ENCODE measurements at places on chromosomes 6 and 20. TPM values are rescaled to one million over a fixed set of nuclear protein-coding genes. Genes with fewer than 3 reads are reported as not detected.

Gene OOEP
- not detected for total RNA-seq

Gene GSTA1
- total RNA-seq, result not detected

DNA sequence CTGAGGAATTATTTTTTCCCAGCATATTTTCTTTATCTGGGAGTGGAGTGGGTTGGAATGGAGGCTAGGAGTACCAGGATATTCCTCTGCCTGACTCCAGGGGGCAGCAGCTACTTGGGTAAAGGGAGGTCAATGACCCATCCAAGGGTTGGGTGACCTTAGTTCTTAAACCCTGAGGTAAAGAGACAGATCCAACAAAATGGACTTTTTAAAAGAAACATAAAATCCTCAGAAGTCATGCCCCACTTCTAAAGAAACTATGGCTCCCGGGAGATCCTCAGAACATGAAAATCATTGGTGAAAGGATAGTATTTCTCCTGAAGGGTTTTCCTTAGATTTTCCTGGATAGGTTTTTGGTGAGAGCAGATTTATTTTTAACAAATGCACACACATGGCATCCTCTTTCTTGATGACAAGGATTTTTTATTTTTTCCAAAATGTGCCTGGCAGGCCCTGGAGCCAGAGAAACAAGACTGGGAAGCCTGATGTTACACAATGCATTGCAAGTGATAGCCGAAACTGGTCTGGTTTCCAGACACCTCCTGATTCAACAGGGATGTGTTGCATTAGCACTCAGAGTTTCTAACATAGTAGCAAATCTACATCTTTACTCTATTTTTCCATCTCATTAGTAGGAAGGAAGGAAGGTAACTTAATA is 240.9 kb upstream of the BTBD3 start:
- H3K36me3 ChIP-seq, result no peaks in the 10 kb centered on the region
- H3K4me1 ChIP-seq, result no peaks in the 10 kb centered on the region
- no peak overlapping the region for H3K27ac ChIP-seq
- H3K27me3 ChIP-seq, result no peaks in the 10 kb centered on the region

DNA sequence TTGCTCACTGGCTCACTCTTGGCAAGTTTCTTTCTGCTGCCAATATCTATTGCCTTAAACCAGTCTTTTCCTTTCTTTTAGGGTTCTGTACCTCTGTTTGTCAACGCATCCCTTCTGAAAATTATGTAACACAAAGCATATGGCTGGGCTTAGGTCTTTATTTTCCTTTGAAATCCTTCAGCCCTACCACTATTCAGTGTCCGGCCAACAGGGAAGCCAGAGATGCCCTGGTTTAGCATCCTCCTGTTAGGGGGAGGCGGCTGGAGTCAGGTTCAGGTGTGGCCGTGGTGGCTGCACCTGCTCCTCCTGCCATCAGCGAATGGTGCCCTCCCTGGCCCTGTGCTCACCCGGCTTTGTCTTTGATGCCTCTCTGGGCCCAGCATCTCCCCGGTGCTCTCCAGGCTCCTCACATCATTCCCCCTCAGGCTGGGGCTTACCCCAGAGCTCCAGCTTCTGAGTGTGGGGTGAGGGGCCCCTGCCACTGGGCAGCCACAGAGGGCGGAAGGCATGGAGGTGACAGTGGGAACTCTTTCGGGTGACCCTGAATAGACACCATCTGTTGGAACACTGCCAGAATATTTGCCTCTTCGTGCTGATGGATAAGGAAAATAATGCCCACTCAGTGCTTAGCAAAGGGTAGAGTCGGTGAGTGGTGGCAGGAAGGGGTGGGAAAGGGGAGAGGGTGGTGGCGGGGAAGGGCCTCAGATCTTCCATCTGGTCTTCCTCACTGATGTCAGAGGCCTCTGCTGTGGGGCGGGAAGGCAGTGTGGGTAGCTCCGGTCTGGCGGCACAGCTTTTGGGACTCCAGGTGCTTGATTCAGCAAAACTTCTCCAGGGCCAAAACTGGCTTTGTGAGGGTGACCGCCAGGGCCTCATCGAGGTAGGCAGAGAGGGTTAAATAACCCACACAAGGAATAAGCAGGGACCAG is 97.2 kb downstream of the DACT2 start:
- no peaks in the 10 kb centered on the region for H3K4me1 ChIP-seq
- no peak overlapping the region for H3K27ac ChIP-seq
- H3K27me3 ChIP-seq, result peaks cover 5% of the 10 kb centered on the region
- H3K4me3 ChIP-seq, result no peak overlapping the region
- DNase-seq, result no peak
- H3K36me3 ChIP-seq, result no peaks in the 10 kb centered on the region

Gene TXLNB
- 0.22 TPM for total RNA-seq

Gene TOMM34
- 62.4 TPM for total RNA-seq

DNA sequence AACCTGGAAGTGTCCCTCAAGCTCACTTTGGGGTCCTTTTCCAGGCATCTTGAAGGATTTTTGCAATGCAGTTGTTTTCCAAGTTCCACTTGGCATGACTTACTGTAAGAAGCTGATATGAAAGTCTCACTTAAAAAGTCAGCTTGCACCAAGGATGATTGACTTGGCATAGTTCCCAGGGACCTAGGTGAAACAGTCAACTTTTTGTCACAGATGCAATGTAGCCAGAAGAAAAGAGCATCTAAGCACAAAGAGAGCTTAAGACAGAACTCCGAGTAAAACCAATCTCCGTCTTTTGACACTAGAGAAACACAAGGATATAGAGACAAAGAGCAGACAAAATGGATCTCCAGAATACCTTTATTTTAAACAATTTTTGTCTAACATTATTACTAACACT is 2.6 kb upstream of the ZSCAN12 start:
- H3K36me3 ChIP-seq, result peaks cover 15% of the 10 kb centered on the region
- no peak overlapping the region for H3K27ac ChIP-seq
- H3K4me1 ChIP-seq, result peaks cover 21% of the 10 kb centered on the region
- peaks cover 36% of the 10 kb centered on the region for H3K27me3 ChIP-seq
- DNase-seq, result no peak
- H3K4me3 ChIP-seq, result no peak overlapping the region

DNA sequence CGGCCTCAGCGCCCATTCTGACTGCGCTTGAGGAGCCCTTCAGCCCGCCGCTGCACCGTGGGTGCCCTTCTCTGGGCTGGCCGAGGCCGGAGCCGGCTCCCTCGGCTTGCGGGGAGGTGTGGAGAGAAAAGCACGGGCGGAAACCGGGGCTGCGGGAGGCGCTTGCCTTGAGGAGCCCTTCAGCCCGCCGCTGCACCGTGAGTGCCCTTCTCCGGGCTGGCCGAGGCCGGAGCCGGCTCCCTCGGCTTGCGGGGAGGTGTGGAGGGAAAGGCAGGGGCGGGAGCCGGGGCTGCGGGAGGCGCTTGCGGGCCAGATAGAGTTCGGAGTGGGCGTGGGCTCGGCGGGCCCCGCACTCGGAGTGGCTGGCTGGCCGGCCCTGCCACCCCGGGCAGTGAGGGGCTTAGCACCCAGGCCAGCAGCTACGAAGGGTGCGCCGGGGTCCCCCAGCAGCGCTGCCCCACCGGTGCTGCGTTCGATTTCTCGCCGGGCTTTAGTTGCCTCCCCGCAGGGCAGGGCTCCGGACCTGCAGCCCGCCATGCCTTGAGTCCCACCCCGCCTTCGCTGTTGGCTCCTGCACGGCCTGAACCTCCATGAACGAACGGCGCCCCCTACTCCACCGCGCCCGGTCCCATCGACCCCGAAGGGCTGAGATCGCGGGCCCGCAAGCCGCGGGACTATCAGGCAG is 45.7 kb upstream of the MCUR1 start:
- no peaks in the 10 kb centered on the region for H3K36me3 ChIP-seq
- H3K4me3 ChIP-seq, result no peak overlapping the region
- no peaks in the 10 kb centered on the region for H3K4me1 ChIP-seq
- H3K27me3 ChIP-seq, result peaks cover 30% of the 10 kb centered on the region
- no peak for DNase-seq

DNA sequence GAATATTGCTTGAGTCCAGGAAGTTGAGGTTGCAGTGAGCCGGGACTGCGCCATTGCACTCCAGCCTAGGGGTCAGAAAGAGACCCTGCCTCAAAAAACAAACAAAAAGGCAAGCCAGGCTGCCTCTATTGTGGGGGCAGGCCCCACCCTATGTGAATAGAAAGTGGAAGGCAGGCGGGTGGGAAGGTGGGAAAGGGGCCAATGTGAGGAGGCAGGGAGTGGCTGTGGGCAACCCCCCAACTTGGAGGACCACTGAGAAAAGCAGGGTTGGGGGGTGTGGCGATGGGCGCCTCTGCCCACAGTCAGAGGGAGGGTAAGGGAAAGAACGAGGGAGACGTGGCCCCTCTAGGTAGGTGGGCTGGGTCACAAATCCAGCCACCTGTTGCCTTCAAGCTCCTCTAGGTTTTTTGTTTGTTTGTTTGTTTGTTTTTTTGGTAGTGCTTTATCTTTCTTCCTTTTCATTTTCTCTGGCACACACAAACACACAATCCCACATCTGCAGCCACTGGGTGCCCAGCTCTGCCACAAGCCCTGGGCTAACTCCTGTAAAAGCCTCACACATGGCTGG is 5.3 kb upstream of the AP5S1 start:
- peaks cover 66% of the 10 kb centered on the region for H3K4me1 ChIP-seq
- peak overlapping the region; percentile 52 for H3K27ac ChIP-seq
- H3K27me3 ChIP-seq, result no peaks in the 10 kb centered on the region
- H3K4me3 ChIP-seq, result no peak overlapping the region

Gene EPPIN
- total RNA-seq, result not detected

DNA sequence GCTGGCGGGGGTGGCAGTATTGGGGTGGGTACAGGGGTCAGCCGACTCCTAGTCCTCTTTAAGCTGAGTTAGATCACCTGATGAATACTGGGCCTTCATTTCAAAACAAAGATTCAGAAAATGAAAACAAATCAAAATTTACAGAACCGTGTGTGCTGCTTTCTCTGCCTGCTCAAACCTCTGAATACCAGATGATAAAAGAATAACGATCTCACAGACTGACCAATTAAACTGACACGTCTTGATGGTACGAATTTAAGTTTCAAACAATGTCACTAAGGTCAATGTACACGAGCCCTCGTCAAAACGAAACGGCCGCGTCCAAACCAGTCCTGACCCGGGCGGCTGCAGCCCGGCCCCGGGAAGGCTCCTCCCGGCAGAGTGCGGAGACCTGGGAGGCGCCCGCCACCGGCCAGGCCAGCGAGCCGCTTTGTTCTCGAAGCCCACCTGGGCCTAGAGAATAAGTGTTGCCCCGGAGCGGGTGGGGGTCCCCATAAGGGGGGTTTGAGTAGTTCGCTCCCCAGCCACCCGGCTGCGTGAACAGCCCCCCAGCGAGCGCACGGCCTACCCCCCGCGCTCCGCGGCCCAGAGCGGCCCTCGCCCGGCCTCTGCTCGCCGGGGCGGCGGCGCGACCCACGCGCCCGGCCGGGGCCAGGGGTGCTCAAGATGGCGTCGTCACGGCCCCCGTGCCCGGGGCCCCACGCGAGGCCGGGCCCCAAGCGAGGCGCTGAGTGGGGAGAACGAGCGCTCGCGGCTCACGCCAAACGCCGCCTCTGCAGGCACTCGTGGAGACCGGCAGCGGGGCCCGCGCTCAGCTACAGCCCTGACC is 728 bp downstream of the PSMA7 start:
- DNase-seq, result no peak
- H3K4me3 ChIP-seq, result peak overlapping the region; percentile 84
- peaks cover 47% of the 10 kb centered on the region for H3K36me3 ChIP-seq
- H3K27ac ChIP-seq, result peak overlapping the region; percentile 89
- H3K27me3 ChIP-seq, result no peaks in the 10 kb centered on the region

DNA sequence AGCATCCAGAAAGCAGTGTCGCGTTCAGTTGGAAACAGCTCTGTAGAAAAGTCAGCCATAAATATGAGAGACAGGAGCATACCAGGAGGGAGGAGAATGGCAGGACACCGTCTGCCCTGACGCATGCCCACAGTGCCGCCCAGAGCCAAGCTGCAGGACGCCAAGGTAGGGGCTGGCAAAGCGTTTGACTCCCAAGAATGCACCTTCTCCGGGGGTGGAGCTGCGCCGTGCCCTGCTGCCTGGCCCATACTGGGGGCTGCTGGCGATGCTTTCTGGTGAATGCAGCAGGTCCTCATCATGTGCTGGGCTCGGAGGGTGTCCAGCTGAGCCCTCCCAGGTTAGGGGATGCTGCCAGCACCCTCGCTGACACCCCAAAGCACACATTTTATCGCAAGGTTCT is 349.8 kb downstream of the CDH4 start:
- DNase-seq, result no peak
- no peak overlapping the region for H3K4me3 ChIP-seq
- no peaks in the 10 kb centered on the region for H3K36me3 ChIP-seq
- no peaks in the 10 kb centered on the region for H3K4me1 ChIP-seq
- no peaks in the 10 kb centered on the region for H3K27me3 ChIP-seq

- H3K27ac ChIP-seq, result no peak overlapping the region
- peaks cover 33% of the 10 kb centered on the region for H3K36me3 ChIP-seq
- DNase-seq, result no peak
- H3K4me3 ChIP-seq, result no peak overlapping the region
- H3K4me1 ChIP-seq, result no peaks in the 10 kb centered on the region
Measured at GRCh38 chr20:41469868-41470267, 103.2 kb upstream of the EMILIN3 start.

- H3K27ac ChIP-seq, result no peak within 1 kb of the TSS
- no peaks in the 10 kb centered on the region for H3K36me3 ChIP-seq
- H3K4me1 ChIP-seq, result no peaks in the 10 kb centered on the region
Measured at GRCh38 chr6:96015518-96016333, at the start of gene FUT9. Gene FUT9 (plus strand): TSS chr6:96015974. CDS start chr6:96203156, 187,182 bp downstream.

GRCh38 chr20:48205786-48206185 is 420.5 kb upstream of the SULF2 start:
- H3K36me3 ChIP-seq, result no peaks in the 10 kb centered on the region
- H3K4me1 ChIP-seq, result no peaks in the 10 kb centered on the region
- DNase-seq, result no peak
- H3K27me3 ChIP-seq, result peaks cover 1% of the 10 kb centered on the region

Gene ZGPAT
- total RNA-seq, result 22.4 TPM

Gene SFTA2
- not detected for total RNA-seq

Gene TFAP2B
- total RNA-seq, result not detected

Gene XKR7
- total RNA-seq, result not detected

Gene BTNL2
- total RNA-seq, result not detected

DNA sequence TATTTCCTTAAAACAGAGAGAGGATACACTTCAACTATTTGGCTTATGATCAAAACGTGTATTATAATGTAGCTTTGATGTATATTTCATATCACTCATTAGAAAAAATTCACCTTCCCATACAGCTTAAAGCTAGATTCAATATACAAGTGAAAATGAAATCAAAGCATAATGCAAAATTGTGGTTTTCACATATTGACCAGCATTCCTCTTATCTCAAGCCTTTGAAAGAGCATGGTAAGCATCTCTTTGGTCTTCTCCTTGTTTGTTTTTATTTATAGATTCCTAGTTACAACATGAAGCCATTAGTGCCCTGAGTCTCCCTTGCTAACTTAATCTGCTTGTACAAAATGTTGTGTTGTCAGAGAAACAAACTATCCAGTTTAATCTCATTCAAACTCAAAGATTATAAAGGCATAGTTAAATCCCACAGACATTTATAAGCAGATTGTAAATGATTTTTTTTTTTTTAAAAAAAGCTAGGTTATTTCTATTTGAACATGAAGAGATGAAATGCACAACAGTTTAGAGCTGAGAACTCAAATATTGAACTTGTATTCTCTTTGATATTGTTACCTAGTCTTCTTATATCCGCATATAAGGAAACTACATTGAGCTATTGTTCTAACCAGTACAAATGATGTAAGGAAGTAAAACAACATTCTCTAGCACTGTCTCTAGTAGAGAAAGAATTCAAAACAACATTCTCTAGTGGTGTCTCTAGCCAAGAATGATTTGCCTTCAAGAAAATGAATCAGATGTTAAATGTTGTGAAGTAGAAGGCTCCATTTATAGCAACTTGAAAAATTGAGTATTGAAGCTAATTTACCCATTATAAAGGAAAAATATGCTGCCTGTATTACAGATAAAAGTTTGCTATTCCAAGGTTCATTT is 31.2 kb upstream of the SMIM28 start:
- no peaks in the 10 kb centered on the region for H3K4me1 ChIP-seq
- no peak overlapping the region for H3K27ac ChIP-seq
- peaks cover 13% of the 10 kb centered on the region for H3K27me3 ChIP-seq
- no peak for DNase-seq
- no peak overlapping the region for H3K4me3 ChIP-seq

Gene SLPI
- total RNA-seq, result not detected

Gene COL11A2
- total RNA-seq, result 1.4 TPM

Data from activated CD8-positive, alpha-beta T cell treated with anti-CD3 and anti-CD28 coated beads for 36 hours (primary cell).